AG04450 (cell line): ENCODE measurements at places on chromosomes 4 and X.

DNA sequence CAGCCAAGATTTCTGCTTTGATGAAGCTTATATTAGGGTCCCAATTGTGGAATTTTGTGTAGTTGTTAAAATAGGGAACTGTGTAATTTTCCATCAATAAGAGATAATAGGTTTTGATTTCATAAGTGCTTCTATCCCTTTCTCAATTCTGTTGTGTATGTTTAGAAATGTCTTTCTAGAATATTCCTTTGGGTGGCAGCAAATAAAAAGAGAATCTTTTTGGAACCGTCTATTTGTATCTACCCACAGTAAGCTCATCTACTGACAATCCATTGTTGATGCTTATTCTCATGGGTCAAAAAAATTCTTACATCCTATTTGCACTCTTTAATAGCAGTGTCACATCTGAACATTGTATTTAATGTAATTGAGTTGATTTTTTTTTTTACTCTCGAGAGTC lies 61.7 kb downstream of the TMA16 start:
- no peak for DNase-seq

- no peak for DNase-seq
These were observed 298.4 kb downstream of the RAPGEF2 start for GRCh38 chr4:159401226-159401712.

GRCh38 chr4:150259861-150260567 lies 181.8 kb downstream of the DCLK2 start:
- no peak for DNase-seq

DNA sequence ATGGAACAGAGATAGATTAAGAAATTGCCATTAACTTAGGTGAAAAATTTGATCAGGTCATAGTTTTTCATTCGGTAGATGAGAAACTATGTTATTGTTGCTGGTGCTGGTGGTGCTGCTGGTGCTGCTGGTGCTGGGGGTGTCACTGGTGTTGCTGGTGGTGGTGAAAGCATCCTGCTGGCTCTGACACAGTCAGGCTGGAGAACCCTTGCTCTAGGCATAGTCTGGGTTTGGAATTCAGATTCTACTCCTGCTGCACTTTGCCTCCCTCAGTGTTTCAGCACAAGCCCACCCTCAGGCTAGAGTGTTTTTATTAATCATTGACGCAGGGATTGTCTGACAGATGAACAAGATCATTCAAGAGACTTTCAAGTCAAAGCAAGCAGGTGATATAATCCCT lies 80.2 kb downstream of the USP46 start:
- no peak for DNase-seq

DNA sequence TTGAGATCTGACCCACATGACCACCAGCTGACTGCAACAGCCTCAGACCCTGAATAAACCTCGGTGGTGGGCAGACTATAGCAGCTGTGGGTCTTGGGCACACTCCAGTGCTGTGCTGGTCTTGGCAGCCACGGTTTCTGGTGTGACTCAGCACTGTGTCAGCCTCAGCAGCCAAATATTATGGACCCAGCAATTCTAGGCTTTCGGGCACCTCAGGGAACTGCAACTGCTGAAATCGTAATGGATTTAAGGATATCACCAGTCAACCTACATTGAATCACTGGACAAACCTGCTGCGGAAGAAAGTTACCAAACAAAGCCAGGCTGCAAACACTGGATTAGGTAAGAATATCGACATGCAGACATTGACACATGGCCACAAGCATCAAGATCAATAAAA lies 10.5 kb upstream of the UBE2NL start:
- DNase-seq = no peak

DNA sequence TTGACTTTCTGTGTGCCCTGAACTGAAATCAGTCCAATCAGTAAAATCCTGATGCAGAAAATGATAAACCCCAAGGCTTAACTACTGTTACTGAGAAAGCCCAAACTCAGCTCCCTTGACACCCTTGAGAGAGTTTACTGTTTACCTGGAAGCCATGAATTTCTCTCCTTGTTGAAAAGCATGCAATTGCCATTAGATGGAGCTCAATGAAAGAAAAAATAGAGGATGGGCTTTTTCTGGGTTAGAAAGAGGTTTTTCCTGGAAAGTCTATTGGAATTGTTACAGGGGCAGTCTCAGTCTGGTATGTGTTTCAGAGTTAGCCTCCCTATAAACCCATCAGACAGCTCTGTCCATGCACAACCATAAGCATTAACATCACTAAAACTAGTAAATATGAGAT lies 66.4 kb upstream of the C4orf54 start:
- no peak for DNase-seq

DNA sequence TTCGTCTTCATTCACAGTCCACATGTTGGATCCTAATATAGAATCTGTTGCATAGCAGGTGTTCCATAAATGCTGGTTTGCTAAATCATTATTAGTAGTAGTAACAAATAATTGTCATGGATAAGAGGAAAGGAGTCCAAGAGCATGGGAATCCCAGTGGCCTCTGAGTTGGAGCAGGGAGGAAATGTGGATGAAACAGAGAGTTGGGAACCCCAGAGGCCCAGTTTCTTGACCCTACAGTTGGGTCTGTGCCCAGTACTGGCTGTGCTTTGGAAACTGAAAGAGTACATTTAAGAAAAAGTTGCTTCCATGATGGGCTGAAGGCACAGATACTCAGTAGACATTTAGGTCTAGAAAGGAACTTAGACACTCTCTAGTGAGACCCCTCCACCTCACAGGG lies 149.4 kb upstream of the PSAPL1 start:
- no peak for DNase-seq

- no peak for DNase-seq
These were observed 12.2 kb upstream of the EDA start for GRCh38 chrX:69603566-69604194.

DNA sequence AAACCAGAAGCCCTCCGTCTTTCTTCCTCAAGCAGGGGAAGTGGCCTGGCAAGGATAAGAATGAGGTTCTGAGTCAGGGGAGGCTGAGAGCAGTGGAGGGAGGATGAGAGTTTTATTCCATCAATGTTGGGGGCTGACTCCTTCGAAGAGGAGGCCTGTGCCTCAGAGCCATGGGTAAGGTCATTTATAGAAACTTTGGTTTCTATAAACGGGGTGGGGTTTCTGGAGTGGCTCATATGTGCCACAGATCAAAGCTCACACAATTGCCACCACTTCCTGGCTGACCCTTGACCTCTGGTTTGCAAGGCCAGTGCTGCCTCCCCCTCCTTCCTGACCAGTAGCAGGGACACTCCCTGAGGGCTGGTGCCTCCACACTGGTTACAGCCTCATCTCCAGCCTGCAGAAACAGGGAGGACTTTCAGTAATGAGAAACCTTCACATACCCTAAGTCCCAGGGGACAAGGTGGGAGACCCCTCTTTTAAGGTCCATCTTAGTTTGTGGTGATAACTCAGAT lies 166.0 kb downstream of the PDGFRA start:
- no peak for DNase-seq

DNA sequence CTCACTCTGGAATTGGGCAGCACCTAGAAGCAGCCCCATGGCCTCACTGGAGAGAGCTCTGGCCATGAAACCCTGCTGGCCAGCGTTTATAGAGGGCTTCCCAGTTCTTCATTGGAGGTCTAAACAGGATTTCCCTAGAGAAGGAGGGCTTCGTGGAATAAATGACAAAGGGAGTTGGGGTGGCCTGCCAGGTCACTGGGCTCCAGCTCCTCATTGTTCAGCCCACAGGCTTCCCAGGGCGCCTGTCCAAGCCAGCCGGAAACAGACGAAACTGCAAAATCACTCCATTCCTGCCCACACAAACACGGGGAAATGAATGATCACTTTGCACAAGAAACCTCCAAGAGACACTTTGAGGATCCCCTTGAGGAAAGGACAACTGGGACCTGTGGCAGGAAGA lies 189.7 kb downstream of the TSPAN5 start:
- no peak for DNase-seq

DNA sequence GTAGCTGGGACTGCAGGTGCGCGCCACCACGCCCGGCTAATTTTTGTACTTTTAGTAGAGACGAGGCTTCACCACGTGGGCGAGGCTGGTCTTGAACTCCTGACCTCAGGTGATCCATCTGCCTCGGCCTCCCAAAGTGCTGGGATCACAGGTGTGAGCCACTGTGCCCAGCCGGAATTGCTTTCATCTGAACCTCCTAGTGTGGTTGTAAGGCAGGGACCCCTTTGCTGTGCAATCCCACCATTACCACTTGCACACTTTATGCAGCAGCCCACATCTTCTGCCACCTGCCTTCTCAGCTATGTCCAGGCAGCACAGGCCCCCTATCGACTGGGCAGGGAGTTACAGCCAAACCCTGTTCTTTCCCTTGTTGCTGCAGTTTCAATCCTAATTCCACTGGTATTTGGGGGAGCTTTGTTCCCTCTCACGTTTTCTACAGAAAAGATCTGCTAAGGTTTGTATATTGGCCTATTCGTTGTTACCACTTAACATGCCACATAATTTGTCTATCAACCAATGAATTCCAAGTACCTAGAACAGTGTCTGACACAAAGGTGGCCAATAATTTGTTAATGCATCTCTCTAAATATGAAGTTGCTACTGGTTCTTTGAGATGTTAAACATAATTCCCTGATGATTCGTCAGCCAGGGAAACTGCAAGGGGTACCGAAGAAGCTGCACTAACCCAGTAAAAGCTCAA lies 6.5 kb downstream of the RPL39 start:
- no peak for DNase-seq

- no peak for DNase-seq
These were observed 323.4 kb downstream of the PCDH7 start for GRCh38 chr4:31043382-31044062.
